ENCODE measurements at places on chromosomes 11 and 22. TPM values are rescaled to one million over a fixed set of nuclear protein-coding genes. Genes with fewer than 3 reads are reported as not detected.

- DNase-seq, result no peak
Observed at GRCh38 chr22:27133019-27133431, 475.6 kb downstream of the MIAT start.

DNA sequence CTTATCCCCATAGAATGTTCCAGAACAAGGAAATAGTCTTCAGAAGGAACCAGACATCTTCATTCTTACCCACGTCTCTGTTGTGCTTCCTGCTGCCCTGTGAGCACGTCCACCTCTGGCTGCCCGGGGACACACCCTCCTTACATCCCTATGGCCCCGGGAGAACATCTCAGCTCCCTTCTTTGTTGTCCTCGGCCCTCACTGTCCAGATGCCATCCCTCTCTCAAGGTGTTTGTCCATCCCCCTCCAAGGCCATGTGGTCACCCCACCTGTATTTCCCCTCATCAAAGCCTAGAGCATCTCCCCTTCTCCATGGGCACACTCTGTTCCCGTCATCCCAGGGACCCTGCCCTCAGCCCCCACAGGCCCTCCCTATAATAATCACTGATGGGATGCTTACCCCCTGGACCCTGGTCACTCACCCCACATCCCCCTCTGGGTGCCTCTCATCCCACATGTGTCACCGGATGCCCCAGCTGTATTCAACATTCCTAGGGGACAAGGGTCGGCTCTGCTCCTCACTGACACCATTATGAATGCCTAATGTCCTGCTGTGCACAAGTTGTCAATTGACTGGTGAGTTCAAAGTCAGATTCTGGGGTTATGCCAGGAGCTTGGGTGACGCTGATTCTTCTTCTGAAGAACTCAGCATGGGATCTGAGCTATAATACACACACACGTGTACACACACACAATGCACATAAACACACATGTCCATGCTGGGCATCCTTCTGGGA lies 28.8 kb downstream of the IGLL5 start:
- DNase-seq, result no peak

DNA sequence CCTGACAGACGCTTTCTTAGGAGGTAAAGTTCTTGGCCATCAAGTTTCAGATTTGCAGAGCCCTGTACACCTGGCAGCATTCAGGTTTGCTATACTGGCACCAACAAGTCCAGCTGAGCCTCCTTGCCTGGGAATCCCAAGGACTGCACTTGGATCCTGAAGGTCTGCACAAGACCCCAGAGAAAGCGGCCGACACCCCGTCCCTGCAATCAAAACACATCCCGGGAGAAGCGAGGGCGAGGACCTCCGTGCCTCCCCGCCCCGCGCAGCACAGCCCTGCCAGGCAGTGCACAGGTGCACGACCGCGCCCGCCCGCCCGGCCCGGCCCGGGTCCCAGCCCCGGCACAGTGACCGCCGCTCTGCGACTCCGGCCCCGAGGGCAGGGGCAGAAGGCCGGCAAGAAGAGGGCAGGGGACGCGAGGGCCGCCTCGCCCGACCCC lies 559 bp downstream of the MRTFA start:
- peak; percentile 30 for DNase-seq

ASPHD2 gene
- total RNA-seq, result 3.2 TPM

GRCh38 chr11:13338019-13338426 lies 60.4 kb downstream of the BMAL1 start:
- no peak for DNase-seq

OVOL1 gene
- not detected for total RNA-seq

SGSM1 gene
- not detected for total RNA-seq

- no peak for DNase-seq
Observed at GRCh38 chr11:70201882-70202861, 924 bp upstream of the FADD start.

GRCh38 chr22:23722724-23723123 lies 28.2 kb downstream of the ZNF70 start:
- DNase-seq, result no peak

PRR33 gene
- total RNA-seq, result not detected

GRCh38 chr11:79610139-79610538 lies 169.3 kb upstream of the TENM4 start:
- DNase-seq, result no peak

FOLR1 gene
- total RNA-seq, result 1.4 TPM

- DNase-seq, result no peak
Observed at GRCh38 chr22:22662095-22662494, 17.7 kb downstream of the GGTLC2 start.

MS4A3 gene
- not detected for total RNA-seq

DNA sequence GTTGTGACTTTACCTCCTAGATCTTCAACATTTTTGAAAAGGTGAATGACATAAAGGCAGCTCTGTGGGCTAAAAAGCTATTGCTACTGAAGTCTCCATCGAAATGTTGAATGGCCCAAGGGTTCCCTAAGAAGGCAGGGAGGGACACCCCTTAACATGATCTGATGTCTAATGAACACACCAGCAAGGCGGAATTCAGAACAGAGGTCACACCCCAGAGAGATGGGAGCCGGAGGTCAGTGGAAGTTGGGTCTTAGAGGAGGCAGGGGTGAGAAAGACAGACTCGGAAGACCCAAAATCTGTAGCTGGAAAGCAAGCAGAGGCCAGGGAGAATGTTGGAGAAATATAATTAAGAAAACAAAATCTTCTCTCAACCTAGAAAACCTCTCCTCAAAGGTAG lies 79.0 kb downstream of the TRIM29 start:
- no peak for DNase-seq

GRCh38 chr11:69039501-69039900 lies 9.2 kb upstream of the TPCN2 start:
- DNase-seq, result no peak

DNA sequence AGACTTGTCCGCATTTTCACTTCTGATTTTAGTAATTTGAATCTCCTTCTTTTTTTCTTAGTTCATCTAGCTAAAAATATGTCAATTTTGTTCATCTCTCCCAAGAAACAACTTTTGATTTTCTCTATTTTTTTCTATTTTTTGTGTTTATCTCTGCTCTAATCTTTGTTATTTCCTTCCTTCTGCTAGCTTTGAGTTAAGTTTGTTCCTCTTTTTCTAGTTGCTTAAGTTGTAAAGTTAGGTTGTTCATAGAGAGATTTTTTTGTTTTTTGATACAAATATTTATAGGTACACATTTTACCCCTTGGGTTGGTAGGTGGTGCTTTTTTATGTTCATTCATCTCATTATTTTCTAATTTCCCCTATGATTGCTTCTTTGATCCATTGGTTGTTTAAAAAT lies 22.1 kb upstream of the XKR3 start:
- no peak for DNase-seq

- DNase-seq, result no peak
Observed at GRCh38 chr22:24099666-24100065, 81.6 kb upstream of the SUSD2 start.

GRCh38 chr22:38296372-38296771 lies 20.9 kb downstream of the CSNK1E start:
- no peak for DNase-seq

PIWIL4 gene
- total RNA-seq, result not detected

DNA sequence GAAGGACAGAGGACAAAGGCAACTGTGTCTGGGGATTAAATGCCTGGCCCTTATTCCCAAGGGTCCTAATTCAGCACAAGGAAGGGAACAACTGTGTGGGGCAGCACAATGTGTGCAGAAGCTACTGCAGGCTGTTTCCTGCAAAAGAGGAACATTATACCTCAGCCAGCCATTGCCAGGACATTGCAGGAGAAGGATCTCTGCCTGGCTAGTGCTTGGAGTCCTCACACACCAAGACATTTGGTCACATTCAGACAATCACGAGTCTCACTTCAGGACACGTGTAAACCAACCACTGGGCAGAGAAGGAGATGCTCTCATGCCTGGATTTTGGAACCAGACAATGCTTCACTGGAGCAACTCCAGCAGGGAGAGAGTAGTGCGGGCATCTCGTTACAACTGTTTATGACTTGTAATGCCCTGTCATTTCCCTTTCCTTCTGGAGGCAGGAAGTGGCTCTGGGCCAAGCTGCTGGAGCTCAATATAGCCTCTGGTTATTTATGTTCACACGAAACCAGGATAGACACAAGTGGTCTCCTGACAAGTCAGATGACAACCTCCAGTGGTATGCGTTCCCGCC lies 23.9 kb upstream of the ZC3H12C start:
- DNase-seq, result no peak

FOLR3 gene
- not detected for total RNA-seq

- DNase-seq, result no peak
Observed at GRCh38 chr11:126358763-126359160, 3.3 kb downstream of the ST3GAL4 start.

- no peak for DNase-seq
Observed at GRCh38 chr11:86167499-86168164, 76.9 kb upstream of the EED start.

Measured in G401 (cell line).